ENCODE measurements at places on chromosomes 2 and 18.

DNA sequence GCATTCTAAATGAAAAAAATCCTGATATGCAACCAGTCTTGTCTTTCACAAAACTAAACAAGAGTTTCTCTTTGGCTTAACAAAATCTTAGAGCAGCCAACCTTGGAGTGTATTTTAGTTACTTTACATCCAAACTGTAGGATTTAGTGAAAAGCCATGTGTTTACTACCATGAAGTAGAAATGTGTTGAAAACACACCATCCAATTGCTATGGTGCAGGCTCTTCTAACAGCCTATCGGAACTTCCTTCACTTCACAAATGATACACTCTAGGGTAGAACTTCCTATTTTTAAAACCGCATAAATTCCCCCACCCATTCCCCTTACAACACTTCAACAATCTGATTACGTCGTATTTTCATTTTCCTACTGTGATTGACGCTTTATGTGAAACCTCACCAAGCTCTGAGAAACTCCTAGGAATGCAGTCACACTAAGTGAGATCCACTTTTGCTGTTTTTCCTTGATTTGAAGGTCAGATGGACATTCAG, 74.4 kb upstream of the MAP4K4 start:
- DNase-seq: no peak

GRCh38 chr18:11268741-11269233, 119.4 kb upstream of the PIEZO2 start:
- no peak for DNase-seq

DNA sequence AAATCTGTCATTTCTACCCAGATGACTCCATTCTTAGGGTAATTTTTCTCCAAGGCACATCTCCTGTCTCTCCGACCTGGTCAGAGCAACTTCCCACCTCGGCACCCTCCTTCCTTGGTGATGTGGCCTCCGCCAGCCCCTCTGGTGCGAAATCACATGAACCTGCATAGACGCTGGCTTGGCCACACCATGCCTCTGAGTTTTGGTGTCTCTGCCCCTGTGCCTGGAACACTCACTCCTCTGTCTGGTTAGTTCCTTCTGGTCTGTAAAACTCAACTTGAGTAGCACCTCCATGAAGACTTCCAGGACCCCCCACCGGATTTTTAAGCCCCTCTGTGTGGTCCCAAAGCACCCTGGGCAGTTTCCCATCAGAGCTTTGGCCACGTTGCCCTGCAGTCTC, 83.2 kb upstream of the OTOS start:
- no peak for DNase-seq

DNA sequence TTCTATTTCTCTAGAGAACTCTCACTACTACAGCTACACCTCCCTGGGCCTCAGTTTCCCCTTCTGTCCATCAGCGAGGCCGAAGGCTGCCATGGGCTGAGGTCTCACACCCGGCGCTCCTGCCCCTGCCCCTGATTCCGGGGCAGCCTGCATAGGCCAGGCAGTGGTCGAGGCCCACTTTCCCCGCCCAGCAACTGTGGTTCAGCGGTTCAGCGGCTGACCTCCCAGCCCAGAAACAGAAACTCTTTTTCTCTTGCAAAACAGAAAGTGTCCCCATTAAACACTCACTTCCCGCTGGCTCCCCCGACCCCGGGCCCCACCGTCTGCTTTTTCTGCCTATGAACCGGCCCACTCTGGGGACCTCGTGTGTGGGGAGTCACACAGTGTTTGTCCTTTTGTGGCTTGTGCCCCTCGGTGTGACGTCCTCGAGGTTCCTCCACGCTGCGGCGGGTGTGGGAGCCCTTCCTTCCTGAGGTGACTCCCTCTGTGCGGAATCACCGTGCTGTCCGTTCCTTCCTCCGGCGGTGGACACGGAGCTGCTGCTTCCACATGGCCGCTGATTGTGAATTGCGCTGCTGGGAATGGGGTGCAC, 16.0 kb downstream of the PDCD1 start:
- peak; percentile 68 for DNase-seq

DNA sequence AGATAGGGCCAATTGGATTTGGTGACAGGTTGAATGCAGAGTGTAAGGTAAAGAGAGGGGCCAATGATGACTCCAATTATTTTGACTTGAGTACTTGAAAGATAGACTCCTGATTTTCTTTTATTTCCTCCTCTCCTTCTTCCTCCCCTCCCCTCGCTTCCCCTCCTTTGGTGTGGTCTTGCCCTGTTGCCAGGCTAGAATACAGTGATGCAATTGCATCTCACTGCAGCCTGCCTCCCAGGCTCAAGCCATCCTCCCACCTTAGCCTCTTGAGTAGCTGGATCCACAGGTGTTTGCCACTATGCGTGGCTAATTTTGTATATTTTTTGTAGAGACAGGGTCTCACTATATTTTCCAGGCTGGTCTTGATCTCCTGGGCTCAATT, 2.3 kb downstream of the DGUOK start:
- DNase-seq: no peak

DNA sequence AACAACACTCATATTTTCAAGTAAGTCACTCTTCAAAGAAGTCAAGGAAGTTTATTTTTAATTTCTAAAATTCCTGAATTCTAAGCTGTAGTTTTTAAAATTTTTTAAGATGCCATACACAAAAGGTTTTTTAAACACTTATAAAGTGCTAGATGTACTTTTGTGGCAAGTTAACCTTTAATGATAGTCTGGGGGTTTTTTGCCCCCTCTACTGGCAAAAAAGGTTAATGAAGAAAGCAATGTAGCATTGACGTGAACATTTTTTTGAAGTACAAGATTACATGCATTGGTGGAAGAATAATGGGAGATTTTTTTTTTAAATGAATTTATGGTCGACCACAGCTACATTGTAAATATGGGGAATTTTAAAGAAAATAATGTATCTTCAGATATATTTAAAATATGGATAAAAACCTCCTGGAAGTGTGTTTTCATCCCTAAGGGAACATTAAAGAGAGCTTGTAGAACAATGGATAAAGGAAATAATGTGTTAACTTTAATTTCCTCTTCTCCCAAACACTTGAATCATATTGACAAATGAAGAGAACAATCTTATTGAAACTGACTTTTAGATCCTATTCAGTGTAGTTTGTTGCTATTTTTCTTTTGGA, 12.6 kb downstream of the ITPRID2 start:
- no peak for DNase-seq
